ENCODE measurements at places on chromosomes 6 and 20.

GRCh38 chr20:24588047-24588635 lies 118.7 kb downstream of the SYNDIG1 start:
- DNase-seq = no peak

- DNase-seq = no peak
These were observed 2.8 kb downstream of the ITPR3 start for GRCh38 chr6:33623895-33624381.

DNA sequence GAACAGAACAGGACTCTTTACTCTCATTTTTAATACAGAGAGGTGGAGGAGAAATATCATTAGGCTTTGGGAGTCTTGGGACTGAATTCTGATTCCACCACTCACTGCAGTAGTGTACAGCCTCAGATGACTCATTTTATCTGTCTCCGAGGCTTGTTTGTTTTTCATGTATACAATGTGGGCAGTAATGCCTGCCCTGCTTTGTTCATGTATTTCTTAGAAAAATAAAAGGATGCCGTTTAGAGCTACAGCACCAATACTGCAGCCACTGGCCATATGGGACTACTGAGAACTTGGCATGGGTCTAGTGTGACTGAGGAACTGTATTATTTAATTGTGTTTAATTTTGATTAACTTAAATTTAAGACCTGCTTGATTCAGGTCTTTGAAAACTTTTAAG lies 41.2 kb upstream of the JAG1 start:
- DNase-seq = no peak

DNA sequence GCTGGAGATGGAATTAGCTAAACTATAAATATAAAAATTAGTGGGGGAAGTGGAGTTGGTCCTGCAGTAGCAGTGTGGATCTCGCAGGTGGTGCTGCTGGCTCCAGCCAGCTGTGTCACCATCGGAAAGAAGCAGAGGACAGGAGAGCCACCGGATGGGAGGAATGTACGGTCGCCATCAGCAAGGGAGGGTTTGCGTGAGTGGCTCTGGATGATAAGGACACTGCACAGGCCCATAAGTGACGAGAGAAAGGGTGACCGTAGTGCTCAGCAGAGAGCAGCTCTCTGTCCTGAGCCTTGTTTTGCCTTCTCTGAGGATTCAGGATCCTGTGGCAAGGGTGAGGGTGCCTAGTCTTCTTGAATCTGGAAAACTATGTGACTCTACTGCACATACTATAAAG lies 378.7 kb downstream of the ZFAND3 start:
- DNase-seq = no peak

- DNase-seq = no peak
These were observed 5.3 kb downstream of the GCLC start for GRCh38 chr6:53539561-53539960.

GRCh38 chr20:58238490-58238889 lies 10.0 kb upstream of the ANKRD60 start:
- DNase-seq = no peak

GRCh38 chr20:23050847-23051627 lies 1.6 kb upstream of the THBD start:
- DNase-seq = no peak

DNA sequence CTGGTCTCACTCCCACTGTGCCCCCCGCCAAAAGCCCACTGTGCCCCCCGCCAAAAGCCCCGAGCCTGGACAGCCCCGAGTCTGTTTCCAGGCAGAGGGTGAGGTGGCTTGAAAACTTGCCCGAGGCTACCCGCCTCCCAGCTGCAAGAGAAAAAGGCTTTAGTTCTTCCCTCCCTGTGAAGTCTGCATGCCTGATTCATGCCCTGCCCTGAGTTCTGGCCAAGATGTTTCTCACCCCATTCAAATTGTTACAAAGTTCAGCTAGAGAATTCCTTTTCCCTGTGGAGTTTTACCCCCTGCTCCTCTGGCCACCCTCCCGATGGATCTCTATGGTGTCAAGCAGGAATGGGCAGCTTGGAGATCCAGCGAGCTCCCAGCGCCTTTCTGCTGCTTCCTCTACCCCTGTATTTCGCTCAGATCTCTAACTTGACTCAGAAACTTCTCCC lies 298.8 kb upstream of the MAP3K7 start:
- no peak for DNase-seq

DNA sequence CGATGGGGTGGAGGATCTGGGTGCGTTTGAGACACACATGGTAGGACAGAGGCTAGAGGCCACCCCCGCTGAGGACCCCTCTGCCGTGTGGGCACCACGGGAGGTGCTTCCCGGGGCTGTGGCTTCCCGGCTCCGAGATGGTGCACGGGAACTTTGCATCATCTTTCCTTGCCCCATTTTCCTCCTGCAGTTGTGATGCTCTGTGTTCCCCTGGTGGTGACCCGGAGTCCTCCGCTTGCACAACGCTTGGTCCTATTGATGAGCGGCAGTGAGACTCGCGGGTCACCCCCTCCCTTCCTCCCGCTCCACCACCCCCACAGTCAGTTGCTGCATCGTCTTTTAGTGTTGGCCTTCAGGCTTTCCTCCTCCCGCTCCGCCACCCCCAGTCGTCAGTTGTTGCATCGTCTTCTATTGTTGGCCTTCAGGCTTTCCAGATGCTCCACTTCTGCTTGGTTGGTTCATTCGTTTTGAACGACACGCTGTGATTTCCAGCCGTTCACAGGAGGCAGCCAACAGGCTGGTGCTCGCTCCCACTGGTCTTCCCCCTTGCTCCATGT lies 37.3 kb downstream of the PYGB start:
- DNase-seq = no peak

GRCh38 chr6:89888871-89889270 lies 5.4 kb upstream of the GJA10 start:
- DNase-seq = no peak

- no peak for DNase-seq
These were observed 79.6 kb downstream of the CDK19 start for GRCh38 chr6:110735666-110736065.
